ENCODE measurements at places on chromosomes 5 and 9.

GRCh38 chr5:101796427-101796826 is 499.7 kb downstream of the SLCO4C1 start:
- DNase-seq: no peak

GRCh38 chr5:140607031-140607430 is 25.9 kb downstream of the CD14 start:
- DNase-seq: no peak

DNA sequence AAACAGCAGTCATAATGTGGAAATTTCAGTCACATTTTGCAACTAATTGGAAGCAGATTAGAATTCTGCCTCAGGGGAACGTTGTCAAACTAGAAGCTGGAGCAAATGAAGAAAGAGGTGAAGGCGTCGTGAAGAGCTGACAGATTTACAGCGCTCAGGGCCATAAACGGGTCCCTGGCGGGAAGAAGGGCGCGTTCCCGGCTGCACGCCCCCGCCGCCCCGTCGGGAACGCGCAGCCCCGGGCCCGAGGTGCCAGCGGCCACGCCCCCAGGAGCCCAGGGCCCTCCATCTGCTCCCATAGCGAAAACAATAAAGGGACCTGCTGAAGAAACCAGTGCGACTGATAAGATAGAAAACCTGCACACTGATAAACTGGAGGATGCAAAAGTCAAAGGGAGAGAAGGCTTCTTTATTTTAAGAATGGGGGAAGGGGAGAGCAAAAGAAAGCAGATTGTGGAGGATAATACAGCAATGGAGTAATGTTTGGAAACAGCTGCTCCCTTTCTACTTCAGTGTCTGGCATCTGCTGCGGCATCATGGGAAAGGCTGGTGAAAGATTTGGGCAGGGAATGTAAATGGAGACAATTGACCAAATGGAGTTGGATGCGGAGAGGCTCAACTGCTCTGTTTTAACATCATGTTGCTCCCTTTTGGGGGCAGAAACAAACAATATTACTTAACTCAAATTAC is 11.1 kb downstream of the ZNF608 start:
- no peak for DNase-seq

- DNase-seq: no peak
These were observed 242.6 kb downstream of the AUH start for GRCh38 chr9:91119142-91119541.

DNA sequence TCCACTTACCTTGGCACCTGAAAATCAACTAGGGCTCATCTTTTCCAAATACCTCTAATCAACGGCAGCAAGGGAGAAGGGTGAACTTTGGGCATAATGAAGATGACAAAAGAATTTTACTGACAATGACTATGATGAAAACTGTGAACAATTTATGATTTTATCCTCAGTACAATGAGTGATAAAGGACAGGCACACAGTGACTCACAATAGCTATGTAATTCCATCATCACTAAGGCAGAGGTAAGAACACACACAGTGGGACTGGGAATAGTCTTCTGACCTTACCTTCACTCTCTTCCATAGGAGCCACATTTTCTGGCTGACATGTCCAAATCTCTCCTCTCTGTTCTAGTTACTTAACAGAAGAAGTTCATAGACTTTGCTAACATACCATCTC is 26.1 kb upstream of the KCNV2 start:
- no peak for DNase-seq

- DNase-seq: no peak
These were observed 85.8 kb downstream of the TAF11L14 start for GRCh38 chr5:17720071-17720470.

- DNase-seq: no peak
These were observed 1.6 kb downstream of the B4GALT1 start for GRCh38 chr9:33165263-33166151.

GRCh38 chr9:109742776-109743348 is 37.1 kb upstream of the PALM2AKAP2 start:
- no peak for DNase-seq
